ENCODE measurements at places on chromosomes 2 and 18. TPM values are rescaled to one million over a fixed set of nuclear protein-coding genes. Genes with fewer than 3 reads are reported as not detected.

Gene MGAT5
- total RNA-seq, result 14.1 TPM

GRCh38 chr2:130150181-130151144, 5.6 kb upstream of the CCDC74B start:
- no peak for DNase-seq
- H3K4me1 ChIP-seq, result no peaks in the 10 kb centered on the region
- peaks cover 18% of the 10 kb centered on the region for H3K36me3 ChIP-seq
- no peak overlapping the region for H3K27ac ChIP-seq
- H3K4me3 ChIP-seq, result no peak overlapping the region
- H3K27me3 ChIP-seq, result peaks cover 3% of the 10 kb centered on the region

GRCh38 chr18:73990258-73990657, 157.4 kb downstream of the FBXO15 start:
- no peak overlapping the region for H3K27ac ChIP-seq
- H3K36me3 ChIP-seq, result no peaks in the 10 kb centered on the region
- H3K4me3 ChIP-seq, result no peak overlapping the region
- DNase-seq, result no peak
- H3K4me1 ChIP-seq, result no peaks in the 10 kb centered on the region
- no peaks in the 10 kb centered on the region for H3K27me3 ChIP-seq

DNA sequence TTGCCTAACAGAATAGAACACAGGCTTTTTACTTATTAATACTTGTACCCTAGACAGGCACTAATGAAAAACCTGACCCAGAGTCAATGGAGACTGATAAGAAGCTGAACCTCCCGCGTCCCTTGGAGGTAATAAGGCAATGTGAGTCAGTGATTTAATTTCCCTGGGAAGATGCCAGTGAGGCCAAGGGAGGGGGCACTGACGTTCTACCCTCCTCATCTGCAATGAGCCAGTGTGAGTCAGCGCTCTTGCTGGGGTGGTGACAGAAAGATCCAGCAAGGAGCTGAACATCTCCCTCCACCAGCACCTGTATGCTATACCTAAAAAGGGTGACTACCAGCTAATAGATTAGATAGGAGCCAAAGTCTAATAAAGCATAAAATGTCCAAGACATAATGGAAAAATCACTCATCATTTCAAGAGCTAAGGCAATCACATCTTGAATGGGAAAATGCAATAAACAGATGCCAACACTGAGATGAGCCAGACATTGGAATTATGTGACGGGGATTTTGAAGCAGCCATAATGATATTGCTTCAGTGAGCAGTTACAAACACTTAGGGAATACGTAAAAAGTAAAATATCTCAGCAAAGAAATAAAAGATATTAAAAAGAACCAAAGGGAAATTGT, 116.9 kb downstream of the TPGS2 start:
- no peak overlapping the region for H3K27ac ChIP-seq
- H3K36me3 ChIP-seq, result no peaks in the 10 kb centered on the region
- H3K4me1 ChIP-seq, result no peaks in the 10 kb centered on the region
- H3K4me3 ChIP-seq, result no peak overlapping the region
- peaks cover 5% of the 10 kb centered on the region for H3K27me3 ChIP-seq

DNA sequence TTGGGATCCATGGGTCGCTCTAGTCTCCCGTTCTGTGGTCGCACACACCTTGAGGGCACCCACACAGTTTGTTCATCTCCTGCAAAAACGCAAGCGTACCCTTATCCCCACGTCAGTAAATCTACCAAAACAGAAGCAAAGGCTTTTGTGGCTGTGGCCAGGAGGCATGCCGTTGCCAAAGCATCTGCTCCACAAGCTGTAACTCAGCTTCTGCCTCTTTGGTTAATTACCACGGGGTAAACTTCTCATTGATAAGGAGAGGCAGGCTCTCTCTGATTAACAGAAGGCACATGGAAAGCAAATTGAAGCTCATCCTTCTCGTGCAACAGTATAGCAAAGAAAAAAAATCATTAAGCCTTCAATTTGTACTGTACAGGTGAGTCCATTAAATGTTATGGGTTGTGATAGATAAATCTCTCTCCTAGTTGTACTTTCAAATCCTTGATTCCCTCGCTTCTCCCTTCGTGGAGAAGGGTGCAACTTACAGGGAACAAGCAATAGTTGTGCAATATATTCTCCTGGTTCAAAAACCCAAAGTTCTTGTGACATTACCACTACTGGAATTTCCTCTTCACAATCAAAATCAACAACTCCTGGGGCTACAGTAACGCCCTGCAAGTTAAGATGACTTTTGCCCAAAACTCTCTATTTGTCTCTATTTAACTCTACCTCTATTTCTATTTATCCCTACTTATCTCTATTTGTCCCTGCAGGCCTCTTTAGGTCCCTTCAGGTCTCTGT, 10.3 kb downstream of the PECR start:
- peaks cover 31% of the 10 kb centered on the region for H3K36me3 ChIP-seq
- DNase-seq, result no peak
- peaks cover 33% of the 10 kb centered on the region for H3K4me1 ChIP-seq
- H3K27me3 ChIP-seq, result no peaks in the 10 kb centered on the region

DNA sequence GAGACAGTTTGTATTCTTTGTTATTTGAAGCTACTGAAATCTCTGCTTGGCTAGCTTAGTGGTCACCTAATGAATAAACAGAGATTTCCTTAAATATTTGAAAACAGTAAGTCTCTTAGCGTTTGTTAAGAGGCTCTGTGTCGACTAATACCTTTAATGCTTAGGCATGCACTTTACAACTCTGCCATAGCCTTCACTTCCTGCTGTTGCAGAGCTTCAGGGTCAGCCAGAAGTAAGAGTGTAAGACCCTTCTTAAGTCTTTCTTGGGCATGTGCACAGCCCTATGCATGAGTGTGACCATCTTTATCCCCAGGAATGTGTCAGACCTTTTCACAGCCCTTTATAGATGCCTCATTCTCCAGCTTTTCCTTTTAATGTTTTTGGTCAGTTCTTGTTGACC, 195.3 kb upstream of the ALPP start:
- DNase-seq, result no peak
- H3K4me1 ChIP-seq, result no peaks in the 10 kb centered on the region
- peaks cover 3% of the 10 kb centered on the region for H3K36me3 ChIP-seq
- no peaks in the 10 kb centered on the region for H3K27me3 ChIP-seq
- no peak overlapping the region for H3K27ac ChIP-seq
- no peak overlapping the region for H3K4me3 ChIP-seq

Gene SLC35F6
- 11.1 TPM for total RNA-seq

GRCh38 chr18:7683753-7684152, 116.6 kb downstream of the PTPRM start:
- H3K27me3 ChIP-seq, result no peaks in the 10 kb centered on the region
- H3K4me3 ChIP-seq, result no peak overlapping the region
- no peak overlapping the region for H3K27ac ChIP-seq
- no peak for DNase-seq

DNA sequence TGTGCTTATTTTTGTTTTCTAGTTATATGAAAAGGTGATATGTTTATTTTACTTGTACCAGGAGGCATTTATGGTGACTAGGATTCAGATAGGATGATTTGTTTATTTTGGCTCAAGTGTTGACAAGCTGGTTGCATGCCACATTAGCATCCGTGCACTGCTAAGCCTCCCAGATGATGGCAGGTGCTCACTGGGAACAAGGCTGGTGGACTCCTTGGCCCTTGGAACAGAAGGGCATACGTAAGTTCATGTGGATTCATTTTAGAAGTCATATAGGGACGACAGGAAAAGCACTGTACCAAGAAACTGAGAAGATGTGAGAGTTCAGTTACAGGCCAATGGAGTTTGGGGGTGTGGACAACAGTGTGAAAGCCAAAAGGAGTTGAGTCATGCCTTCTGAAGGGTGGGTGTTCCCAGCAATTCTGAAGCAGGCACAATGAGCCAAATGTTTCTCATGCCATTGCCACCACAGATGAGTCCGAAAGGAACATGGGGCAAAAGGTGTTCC, 166.2 kb downstream of the PHLPP1 start:
- H3K4me3 ChIP-seq, result no peak overlapping the region
- peaks cover 40% of the 10 kb centered on the region for H3K4me1 ChIP-seq
- DNase-seq, result no peak
- peaks cover 9% of the 10 kb centered on the region for H3K36me3 ChIP-seq
- H3K27ac ChIP-seq, result no peak overlapping the region

DNA sequence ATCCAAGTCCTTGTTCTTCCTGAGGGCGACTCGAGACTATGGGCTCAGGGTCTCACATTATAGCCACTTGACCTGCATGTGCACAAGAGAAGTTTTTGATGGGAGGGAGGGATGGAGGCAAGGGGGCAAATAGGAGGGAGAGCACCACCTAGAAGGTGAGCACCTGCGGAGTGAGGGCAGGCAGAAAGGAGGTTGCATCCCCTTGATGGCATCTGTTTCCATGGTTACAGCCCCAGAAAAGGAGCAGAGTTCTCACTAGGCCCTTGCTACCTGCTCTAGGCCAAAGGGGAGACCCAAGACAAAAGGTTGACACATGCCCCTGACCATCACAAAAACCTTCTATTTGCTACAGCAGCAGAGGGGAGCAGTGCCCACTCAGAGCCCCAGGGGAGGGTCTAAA, 131.5 kb upstream of the SERTAD2 start:
- H3K27ac ChIP-seq, result no peak overlapping the region
- no peak overlapping the region for H3K4me3 ChIP-seq
- H3K27me3 ChIP-seq, result no peaks in the 10 kb centered on the region
- no peaks in the 10 kb centered on the region for H3K4me1 ChIP-seq

DNA sequence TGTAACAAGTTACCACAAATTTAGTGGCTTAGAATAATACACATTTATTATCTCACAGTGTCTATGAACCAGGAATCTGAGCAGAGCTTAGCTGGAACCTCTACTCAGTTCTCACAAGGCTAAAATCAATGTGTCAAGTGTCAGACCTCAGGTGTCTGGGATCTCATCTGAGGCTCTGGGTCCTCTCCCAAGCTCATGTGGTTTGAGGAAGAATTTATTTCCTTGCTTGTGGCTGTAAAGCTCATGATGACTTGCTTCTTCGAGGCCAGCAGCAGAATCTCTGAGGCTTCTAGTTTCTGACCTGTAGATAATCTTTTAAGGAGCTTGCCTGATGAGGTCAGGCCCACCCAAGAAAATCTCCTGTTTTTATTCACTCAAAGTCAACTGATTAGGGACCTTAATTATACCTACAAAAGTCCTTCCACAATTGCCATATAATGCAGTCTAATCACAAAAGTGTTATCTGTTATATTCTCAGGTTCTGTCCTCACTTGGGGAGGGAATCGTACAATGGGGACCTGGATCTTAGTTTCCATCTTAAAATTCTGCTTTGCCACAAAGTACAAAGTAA, 14.3 kb downstream of the NCKAP5 start:
- no peaks in the 10 kb centered on the region for H3K36me3 ChIP-seq
- no peak overlapping the region for H3K4me3 ChIP-seq
- H3K27ac ChIP-seq, result no peak overlapping the region
- no peak for DNase-seq
- H3K4me1 ChIP-seq, result no peaks in the 10 kb centered on the region
- no peaks in the 10 kb centered on the region for H3K27me3 ChIP-seq

Gene SPC25
- total RNA-seq, result 18.5 TPM

Gene CHST9
- total RNA-seq, result not detected

GRCh38 chr2:159968279-159968900, 94.0 kb downstream of the PLA2R1 start:
- no peaks in the 10 kb centered on the region for H3K36me3 ChIP-seq
- H3K4me1 ChIP-seq, result no peaks in the 10 kb centered on the region
- no peak overlapping the region for H3K27ac ChIP-seq
- no peaks in the 10 kb centered on the region for H3K27me3 ChIP-seq
- no peak overlapping the region for H3K4me3 ChIP-seq

DNA sequence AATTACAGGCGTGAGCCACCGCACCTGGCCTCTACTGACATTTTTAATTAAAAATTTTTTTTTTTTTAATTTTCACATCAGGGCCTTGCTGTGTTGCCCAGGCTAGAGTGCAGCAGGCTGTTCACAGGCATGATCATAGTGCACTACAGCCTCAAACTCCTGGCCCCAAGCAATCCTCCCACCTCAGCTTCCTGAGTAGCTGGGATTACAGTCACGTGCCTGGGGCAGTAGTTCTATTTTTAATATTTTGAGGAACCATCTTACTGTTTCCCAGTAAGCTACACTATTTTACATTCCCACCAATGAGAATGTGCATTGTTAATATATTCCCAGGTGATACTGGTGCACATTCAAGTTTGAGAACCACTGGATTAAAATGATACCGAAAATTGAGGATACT, 92.7 kb downstream of the WDSUB1 start:
- no peaks in the 10 kb centered on the region for H3K27me3 ChIP-seq
- no peaks in the 10 kb centered on the region for H3K4me1 ChIP-seq
- no peak overlapping the region for H3K27ac ChIP-seq
- H3K4me3 ChIP-seq, result no peak overlapping the region
- H3K36me3 ChIP-seq, result no peaks in the 10 kb centered on the region

GRCh38 chr2:119291588-119292167, 68.0 kb downstream of the STEAP3 start:
- no peaks in the 10 kb centered on the region for H3K36me3 ChIP-seq
- H3K27ac ChIP-seq, result no peak overlapping the region
- no peak for DNase-seq

DNA sequence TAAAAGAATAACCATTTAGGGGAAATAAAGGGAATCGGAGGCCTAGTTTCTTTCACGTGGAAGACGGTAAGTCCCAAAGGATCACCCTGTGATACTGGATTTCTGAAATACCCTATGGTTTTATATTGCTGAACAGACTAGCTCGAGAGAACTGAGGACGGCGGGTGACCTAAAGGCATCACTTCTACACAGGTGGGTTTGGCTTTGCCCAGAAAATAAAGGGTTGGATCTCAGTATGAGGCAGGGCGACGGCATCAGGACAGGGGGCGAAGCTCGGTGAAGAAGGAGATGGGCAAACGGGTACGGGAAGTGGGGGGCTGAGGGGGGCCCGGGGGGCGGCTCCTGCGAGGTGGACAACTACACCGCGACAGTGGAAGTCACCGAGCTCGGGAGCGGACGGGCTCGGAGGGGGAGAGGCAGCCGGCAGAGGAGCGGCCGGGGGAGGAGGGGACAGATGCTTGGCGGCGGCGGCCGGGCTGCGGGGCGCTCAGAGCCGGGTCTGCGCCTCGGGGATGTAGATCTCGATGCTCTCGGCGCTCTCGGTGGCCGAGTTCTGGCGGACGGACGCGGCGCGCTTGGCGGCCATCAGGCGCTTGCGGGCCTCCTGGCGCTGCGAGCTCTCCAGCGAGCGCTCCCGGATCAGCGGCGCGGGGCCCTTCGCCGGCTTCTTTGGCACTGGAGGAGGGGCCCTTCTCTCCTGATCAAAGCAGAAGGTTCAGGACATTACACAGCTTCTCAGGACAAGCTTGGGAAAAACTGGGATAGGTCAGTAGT, 48.9 kb downstream of the TGIF1 start:
- no peak for DNase-seq
- H3K36me3 ChIP-seq, result no peaks in the 10 kb centered on the region
- H3K4me3 ChIP-seq, result peak overlapping the region; percentile 0
- H3K27me3 ChIP-seq, result peaks cover 63% of the 10 kb centered on the region

GRCh38 chr2:160432633-160433032, 61.0 kb downstream of the RBMS1 start:
- H3K36me3 ChIP-seq, result peaks cover 25% of the 10 kb centered on the region
- no peak overlapping the region for H3K27ac ChIP-seq
- peaks cover 17% of the 10 kb centered on the region for H3K27me3 ChIP-seq
- no peak for DNase-seq

GRCh38 chr2:197416268-197416667, 18.6 kb downstream of the SF3B1 start:
- DNase-seq, result no peak
- no peaks in the 10 kb centered on the region for H3K27me3 ChIP-seq
- peaks cover 69% of the 10 kb centered on the region for H3K36me3 ChIP-seq
- peaks cover 13% of the 10 kb centered on the region for H3K4me1 ChIP-seq
